ENCODE measurements at places on chromosomes 2 and 18.

DNA sequence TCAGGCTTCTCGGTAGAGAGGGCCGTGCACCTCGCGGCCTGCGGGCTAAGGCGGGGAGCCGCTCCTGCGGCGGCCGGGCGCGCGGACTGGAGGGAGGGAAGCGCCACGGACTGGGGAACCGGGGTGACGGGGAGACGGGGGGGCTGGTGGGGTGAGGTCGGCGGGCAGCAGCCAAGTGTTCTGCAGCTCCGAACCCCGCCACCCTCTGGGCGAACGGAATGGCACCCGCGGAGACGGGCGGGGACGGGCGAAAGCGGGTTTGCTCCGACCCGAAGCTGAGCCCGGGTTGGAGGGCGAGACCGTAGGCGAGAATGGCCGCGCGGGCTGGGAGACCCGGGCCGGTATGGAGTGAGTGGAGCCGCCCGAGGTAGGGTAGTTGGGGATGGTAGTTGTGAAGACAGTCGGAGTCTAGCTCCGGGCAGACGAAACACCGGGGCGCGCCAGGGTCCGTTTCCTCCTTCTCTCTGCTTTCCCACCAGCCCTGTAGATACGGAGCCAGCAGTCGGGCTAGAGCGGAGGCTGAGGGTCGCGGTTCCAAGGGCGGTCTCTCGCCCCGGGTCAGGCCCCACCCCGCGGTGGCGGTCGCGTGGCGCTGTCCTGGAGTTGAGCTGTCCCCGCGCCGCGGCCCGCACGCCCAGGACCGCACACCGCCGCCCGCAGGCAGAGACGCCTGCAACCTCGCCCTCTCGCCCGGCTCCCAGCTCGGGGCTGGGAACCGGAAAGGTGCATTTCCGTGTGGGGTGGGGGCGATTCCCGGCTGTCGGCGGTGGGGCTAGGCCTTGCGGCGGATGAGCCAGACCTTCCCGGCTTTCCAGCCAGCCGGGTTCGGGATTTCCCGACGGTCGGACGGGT, 160.3 kb upstream of the SIX2 start:
- no peak for DNase-seq

- no peak for DNase-seq
These were observed 52.6 kb downstream of the SLC40A1 start for GRCh38 chr2:189527812-189528592.

DNA sequence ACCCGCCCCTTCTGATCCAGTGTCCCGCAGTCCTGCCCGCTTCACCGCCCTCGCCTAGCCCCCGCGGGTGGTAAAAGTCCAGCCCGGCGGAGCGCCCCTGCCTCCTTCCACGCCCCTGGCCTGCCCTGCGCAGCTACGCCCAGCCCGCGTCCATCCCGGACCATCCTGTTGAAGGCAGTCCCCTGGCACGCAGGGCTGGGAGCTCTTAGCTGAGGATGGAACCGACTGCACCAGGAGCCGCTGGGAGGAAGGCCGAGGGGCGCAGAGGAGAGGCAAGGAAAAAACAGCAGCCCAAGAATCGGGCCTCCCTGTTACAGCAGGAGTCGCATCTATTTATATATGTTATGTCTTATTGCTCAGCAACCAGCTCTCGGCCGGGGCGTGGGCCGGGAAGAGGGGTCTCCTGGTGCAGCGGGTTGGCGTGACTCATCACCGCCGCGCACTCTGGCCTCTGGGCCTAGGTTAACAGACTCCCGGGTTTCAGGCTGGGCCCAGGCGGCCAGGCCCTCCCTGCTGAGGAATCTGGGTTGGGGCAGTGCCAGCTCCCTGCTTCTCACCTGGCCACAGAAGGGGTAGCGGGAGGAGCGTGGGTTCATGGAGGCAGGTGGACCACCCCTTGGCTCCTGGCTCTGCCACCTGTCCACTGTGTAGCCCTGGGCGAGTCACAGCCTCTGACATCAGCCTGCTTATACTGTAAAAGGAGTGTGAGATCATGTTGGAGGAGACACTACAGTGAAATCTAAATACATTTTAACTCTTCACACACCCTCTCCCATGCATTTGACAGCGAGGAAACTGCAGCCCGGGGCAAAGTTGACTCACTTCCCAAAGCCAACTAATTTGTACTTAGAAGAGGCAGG, 13.4 kb upstream of the MAP3K2 start:
- peak; percentile 57 for DNase-seq

DNA sequence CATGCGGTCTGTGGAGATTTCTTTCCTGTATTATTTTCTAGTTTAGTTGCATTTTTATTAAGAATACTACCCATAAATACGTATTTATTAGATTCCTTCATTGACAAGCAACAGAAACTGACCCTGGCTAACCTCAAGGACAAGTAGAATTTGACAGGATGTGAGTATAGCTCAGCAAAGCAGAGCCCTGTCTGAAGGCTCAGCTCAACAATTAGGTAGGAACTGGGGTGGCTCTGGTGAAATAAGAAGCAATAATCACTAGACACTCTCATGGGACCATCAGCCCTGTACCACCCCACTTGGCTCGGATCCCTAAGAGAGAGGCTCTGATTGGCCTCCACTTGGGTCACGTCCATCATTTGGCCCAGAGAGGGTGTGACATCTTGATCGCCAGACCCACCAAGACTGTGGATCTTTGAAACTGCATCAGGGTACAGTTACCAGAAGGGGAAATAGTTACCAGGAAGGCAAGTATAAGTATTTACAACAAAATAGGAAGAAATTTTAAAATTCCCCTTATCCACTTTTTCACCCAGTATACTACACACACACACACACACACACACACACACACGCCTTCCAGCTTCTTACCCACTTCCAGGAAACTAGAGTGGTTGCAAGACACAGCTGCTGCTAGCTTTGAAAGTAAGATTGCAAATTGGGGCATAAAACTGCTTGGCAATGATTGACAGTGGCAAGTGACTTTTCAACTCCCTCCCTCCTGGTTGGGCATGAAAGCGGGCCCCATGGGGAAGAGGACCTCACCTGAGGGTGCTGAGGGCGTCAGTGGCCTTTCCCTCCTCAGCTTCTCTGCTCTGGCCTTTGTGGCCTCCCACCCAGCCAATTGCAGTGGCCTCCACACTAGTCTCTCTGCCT, 41.8 kb downstream of the KCTD18 start:
- DNase-seq = no peak

GRCh38 chr2:60526623-60527022, 26.8 kb downstream of the BCL11A start:
- DNase-seq = no peak

- no peak for DNase-seq
These were observed 36.2 kb downstream of the EFEMP1 start for GRCh38 chr2:55887351-55887750.
